ENCODE measurements at places on chromosomes 6 and 20.

DNA sequence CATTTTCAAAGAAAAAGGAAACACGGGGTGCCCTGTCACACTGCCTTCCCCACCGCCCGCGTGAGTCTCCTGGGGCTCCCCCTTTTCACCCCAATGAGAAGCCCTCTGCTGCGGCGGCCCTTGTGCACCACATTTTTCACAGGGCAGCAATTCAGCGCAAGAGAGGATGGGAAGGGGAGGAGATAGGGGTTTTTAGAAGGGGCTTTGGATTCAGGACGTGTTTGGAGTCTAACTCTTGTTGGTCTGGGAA, 726 bp upstream of the ARFGEF3 start:
- DNase-seq, result peak; percentile 2

DNA sequence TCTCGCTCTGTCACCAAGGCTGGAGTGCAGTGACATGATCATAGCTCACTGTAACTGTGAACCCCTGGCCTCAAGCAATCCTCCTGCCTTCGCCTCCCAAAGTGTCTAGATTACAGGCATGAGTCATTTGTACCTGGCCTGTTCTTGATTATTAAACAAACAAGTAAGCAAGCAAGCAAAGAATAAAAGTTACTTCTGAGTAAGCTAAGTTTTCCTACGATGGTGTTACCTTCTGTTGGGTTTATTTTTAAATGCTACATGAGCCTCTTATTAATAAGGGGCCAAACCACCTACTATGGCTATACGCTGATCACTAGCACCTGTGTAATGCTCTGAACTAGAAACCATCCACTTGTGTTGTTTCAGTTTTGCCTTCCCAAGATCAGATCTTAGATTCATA, 50.8 kb downstream of the IL22RA2 start:
- DNase-seq, result no peak

DNA sequence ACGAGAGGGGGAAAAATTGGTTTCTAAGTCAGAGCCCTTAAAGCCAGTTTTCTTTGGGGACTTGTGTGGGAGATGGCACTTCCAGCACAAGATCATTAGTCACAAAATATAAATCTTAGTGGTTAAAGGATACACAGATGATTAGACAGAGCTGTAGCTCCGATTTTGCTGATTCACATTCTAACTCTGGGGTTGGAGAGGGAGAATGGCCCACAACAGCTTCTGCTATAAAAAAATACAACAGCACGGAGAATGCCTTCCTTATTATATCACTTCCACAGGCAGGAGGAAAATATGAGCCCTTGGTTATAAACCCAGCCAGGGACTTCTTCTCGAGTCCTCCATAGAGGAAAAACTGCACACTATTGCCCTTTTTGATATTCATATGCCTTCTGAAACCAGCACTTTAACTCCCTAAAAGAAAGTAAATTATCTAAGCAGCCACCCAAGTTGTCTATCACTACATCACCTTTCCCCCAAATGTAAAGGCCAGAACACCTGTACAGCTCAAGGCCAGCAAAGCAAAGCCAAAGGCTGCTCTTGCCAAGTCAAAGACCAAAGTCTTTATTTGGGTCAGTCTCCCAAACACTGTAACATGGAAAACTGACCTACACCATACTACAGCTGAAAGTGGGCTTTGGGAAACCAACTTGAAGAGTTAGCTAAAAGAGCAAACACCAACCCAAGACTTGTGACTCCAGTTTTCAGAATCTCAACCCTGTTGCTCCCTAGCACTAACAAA, 10.4 kb downstream of the MRPL14 start:
- DNase-seq, result no peak

- no peak for DNase-seq
Observed at GRCh38 chr6:148395583-148396101, 53.0 kb downstream of the SASH1 start.

GRCh38 chr20:48702455-48702913, 125.3 kb downstream of the PREX1 start:
- no peak for DNase-seq

- DNase-seq, result no peak
Observed at GRCh38 chr6:56484669-56485068, 158.0 kb downstream of the DST start.

DNA sequence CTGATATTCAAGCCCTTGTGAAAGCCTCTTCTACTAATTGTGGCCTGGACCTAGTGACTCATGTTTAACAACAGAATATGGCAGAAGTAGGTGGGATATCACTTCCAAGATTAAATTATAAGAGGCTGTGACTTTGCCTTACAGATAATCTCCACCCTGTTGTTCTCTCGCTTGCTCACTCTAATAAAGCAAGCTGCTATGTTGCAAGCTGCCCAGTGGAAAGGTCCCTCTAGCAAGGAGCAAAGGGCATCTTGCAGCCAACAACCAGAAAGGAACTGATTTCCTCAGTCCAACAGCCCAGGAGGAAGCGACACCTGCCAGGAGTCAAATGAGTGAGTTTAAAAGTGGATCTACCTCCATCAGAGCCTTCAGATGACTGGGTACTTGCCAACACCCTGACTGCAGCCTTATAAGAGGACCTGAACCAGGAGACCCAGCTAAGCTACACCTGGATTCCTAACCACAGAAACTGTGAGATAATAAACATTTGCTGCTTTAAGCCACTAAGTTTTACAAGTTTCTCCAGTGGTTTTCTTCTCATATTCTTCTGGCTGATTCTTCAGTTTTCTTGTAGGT, 112.6 kb downstream of the FRK start:
- no peak for DNase-seq

GRCh38 chr6:109081516-109082187, 13.0 kb downstream of the SESN1 start:
- no peak for DNase-seq

- no peak for DNase-seq
Observed at GRCh38 chr6:43765776-43766499, 4.1 kb upstream of the VEGFA start.

- no peak for DNase-seq
Observed at GRCh38 chr6:69985180-69985579, 118.8 kb downstream of the COL19A1 start.

- DNase-seq, result no peak
Observed at GRCh38 chr20:35311822-35312221, 19.6 kb upstream of the FAM83C start.

DNA sequence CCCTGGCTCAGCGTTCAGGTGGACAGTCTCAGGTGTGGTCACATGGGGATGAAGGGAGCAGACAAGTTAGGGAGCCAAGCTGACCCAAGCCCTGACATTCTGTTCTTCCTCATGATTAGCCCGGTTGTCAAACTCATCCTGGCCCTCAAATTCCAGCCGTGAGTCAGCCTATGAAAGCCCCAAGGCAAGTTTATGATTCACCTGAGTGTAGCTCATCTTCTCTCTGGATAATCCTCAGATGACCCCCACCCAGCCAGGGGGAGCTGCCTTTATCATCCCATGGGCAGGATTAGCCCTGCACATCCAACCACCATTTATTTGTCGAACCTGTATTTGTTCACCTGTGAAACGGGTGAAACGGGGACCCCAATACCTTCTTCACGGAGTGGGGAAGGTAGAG, 161.9 kb downstream of the DHX35 start:
- no peak for DNase-seq

All from stimulated activated CD4-positive, alpha-beta T cell treated with anti-CD3 and anti-CD28 coated beads, Interleukin-1b, Interleukin-23, amount 100 ng/mL, for 48 hours (primary cell).